ENCODE measurements at places on chromosomes 7 and 10.

DNA sequence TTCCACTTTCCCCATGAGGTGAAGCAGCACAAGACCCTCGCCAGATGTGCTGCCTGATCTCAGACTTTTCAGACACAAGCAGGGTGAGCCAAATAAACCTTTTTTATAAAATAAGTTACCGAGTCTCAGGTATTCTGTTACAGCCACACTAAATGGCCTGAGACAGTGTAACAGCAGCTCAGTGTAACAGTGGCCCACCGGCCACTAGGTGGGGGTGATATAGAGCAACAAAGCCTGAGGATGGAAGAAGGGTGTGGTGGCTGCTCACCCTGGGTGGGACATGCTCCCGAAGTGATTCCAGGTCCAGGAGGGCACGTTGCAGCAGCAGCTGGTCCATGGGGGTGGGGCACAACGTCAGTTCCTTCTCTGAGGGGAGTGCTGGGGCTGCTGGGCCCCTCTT is 44.6 kb downstream of the BMS1 start:
- no peak for DNase-seq

DNA sequence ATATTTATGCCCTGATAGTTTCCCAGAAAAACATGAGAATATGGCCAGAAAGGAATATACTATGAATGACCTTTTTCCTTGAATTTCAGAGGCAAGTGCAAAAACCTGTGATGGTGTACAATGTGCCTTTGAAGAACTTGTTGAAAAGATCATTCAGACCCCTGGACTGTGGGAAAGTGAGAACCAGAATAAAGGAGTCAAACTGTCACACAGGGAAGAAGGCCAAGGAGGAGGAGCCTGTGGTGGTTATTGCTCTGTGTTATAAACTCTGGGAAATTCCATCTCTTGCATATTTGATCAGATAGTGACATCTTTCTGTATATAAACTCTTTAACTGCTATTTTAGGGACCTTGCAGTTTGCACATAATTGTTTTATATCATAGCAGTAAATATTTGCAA is 33.7 kb downstream of the RAB18 start:
- DNase-seq: no peak

DNA sequence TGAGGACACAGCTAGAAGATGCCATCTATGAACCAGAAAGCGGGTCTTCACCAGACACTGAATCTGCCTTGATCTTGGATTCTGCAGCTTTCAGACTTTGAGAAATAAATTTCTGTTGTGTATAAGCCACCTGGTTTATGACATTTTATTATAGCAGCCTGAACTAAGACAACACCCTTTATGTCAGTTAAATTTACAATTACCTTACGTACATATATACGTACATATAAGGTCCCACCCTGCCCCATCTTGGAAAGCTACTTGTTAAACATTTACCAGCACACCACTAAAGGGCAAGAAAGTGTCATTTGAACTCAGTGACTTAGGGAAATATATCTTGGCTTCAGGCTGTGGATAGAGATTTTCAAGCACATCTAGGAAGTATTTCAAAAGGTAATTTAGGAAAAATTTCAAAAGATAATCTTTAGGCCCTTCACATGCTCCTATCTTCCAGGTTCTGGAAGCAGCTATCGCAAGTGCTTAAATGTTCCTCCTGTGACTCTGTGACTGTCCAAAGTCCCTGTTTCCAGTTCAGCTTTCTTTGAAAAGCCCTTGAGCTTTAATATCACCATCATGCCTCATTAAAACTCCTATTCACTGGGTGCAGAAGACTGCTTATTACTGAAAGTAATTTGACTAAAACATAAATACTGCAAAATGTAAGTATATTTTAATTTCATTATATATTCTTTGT is 9.6 kb upstream of the SRI start:
- no peak for DNase-seq

- DNase-seq: no peak
These were observed 979.9 kb downstream of the TYW1 start for GRCh38 chr7:67976490-67976889.

DNA sequence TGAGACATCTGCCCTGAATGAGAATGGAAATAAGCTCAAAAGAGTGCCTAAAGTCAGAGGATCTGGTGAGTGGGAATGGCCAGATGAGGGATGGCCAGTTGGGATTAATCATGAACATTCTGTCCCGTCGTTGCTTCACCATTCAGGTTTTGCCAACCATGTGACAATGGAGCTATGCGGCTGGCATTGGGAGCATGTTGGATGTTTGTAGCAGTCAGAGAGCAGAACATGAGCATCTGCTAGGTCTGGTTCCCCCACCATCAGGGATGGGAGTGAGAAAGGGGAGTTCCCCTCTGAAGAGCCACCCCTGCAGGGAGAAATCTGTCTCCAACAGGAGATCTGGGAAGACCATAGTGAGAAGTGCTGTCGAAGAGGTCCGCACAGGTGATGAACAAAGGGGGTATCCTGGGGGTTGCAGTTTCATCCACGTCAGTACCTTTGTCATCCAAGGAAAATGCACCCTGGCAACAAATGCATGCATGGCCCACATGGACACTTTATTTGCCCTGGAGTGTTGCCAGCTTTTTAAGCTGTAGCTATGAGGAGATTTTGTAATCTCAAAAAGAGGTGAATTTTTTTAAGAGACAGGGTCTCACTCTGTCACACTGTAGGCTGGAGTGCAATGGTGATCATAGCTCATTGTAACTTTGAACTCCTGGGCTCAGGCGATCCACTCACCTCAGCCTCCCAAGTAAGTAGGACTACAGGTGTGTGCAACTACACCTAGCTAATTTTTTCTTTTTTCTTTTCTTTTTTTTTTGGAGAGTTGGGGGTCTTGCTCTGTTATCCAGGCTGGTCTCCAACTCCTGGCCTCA is 190.2 kb downstream of the CAMK1D start:
- DNase-seq: no peak

DNA sequence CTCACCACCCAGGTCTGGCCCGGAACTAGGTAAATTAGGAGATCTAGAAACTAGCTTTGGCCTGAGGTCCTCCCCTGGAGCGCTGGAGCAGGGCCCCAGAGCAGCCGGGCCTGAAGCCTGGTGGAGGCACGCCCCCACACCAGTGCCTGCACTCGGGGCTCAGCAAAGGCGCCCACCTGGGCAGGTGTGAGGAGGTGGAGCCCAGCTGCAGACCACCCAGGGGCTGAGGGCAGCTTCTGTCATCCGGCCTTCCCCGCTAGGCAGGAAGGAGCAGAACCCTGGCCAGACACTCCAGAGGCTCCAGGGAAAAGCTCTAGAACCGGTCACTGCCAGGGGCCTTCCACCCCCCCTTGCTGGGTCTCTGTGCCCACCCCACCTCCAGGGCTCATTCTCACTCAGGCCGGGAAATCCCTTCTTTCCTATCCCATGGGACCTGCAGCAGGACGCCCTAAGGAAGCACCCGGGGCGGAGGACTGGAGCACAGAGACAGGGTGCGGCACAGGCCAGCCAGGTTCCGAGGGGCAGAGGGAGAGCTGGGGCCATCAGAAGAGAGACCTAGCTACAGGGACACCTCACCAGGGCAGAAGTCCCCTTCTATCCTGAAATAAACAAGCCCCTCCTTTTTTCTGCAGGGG is 161.2 kb downstream of the NRF1 start:
- no peak for DNase-seq

GRCh38 chr10:114552050-114552449 is 106.0 kb downstream of the ABLIM1 start:
- no peak for DNase-seq
